ENCODE measurements at places on chromosomes 1 and 21.

DNA sequence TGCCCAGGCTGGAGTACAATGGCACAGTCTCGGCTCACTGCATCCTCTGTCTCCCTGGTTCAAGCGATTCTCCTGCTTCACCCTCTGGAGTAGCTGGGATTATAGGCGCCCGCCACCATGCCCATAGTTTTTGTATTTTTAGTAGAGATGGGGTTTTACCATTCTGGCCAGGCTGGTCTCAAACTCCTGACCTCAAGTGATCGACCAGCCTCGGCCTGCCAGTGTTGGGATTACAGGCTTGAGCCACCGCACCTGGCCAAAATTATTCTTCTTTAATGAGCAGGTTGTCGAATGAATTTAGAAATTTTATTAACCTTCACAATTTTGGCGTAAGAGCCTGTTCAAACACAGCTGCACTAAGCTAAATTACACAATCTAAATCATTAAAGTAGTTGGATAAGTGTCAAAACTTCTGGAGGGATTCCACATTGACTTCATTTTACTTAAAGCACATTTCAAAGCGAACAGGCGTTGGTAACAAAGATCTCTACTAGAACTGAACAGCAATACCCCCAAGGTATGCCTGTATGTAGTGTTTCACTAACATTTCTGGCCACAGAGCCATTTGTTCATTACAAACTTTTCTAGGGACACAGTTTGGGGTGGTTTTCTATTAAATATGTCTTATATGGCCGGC, 5.2 kb upstream of the CTH start:
- no peak for DNase-seq

DNA sequence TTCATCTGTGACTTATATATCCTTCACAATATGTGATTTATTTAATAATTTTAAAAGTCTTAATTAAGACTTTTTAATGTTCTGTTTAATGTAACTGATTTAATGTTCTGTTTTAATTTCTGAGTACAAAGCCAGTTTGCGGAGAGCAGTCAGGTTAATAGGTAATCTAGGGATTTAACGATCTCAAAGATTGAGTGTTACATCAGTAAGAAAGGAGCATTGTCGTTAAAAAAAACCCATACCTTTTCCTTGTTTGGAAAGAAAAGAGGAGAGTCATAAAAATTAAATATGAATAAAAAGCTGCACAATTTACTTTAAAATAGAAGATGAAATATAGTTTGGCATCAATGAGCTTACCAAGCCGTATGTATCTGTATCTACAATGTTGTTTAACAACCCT, 621.4 kb downstream of the KIF26B start:
- no peak for DNase-seq

DNA sequence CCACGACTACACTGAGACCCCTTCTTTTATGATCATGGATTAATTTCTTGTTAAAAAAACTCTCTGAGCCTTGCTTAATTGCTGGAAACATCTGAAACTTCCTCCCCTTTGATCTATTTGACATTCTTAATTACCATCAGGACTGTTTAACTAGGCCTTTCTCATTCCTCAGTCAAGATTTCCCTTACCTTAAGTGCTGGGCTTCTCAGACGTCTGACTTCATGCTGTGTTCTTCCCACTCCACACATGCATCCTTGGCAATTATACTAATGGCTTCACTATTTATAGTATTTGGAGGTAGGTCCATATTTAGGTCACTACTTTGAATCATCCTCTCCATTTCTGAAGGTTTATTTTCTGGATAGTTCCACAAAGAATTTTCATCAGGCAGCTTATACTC, 341.3 kb upstream of the TMPRSS15 start:
- DNase-seq, result no peak

GRCh38 chr1:67713057-67713846, 28.3 kb downstream of the GADD45A start:
- DNase-seq, result peak; percentile 37

DNA sequence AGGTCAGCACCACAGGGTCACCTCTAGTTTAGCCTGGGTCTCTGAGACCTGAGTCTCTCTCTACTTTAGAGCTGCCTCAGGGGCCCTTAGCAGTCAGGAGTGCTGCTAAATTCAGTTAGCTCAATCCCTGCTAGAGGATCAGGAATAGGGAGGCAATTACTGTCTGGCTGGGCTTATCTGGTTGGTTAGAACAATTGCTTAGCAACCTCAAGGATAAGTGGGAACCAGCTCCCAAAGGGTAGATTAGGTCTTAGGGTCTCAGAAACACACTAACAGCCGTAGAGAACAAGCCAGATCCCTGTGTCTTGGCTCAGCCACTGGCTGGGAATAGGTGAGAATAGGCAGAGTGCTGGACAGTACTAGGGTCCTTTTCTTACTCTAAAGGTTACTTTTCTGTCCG, 7.7 kb downstream of the PM20D1 start:
- DNase-seq, result no peak

GRCh38 chr1:65918564-65918963, 125.9 kb downstream of the PDE4B start:
- no peak for DNase-seq

- no peak for DNase-seq
Measured at GRCh38 chr21:14080040-14080763, 130.6 kb downstream of the LIPI start.

DNA sequence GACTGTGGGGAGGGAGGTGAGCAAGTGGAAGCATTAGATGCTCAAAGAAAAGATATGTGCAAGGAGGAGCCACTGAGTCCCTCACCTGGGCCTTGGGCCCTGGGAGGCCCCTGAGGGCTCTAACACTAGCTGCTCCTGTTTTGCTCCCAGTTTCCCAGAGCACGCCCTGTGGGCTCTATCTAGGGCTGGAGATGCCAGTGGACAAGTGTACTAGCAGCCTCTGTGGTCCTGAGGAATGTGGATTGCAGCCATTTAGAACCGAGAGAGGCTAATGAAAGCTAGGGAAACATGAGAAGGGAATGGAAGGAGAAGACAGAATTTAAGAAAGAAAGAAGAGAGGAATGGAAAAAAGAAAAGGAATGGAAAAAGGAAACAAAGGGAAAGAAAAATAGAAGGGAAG, 10.0 kb upstream of the TBX15 start:
- no peak for DNase-seq

GRCh38 chr1:117093870-117094621, 27.5 kb downstream of the TRIM45 start:
- no peak for DNase-seq

DNA sequence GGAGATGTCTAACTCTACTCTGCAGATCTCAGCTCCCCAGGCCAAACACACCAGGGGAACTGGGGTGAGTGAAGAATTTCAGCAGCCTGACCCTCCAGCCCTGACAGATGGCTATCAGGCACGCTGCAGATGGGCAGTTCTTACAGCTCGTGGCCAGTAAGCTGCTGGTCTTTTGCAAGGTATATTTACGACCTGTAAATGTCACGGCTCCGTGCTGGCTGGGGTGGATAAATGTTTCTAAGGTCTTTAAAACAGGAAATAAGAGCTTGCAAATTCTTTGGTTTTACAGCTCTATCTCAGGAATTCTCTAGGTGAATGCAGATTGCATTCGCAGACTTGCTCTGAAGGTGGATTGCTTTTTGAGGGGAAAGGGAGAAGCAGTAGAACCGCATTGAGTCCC, 10.1 kb downstream of the DOP1B start:
- no peak for DNase-seq

DNA sequence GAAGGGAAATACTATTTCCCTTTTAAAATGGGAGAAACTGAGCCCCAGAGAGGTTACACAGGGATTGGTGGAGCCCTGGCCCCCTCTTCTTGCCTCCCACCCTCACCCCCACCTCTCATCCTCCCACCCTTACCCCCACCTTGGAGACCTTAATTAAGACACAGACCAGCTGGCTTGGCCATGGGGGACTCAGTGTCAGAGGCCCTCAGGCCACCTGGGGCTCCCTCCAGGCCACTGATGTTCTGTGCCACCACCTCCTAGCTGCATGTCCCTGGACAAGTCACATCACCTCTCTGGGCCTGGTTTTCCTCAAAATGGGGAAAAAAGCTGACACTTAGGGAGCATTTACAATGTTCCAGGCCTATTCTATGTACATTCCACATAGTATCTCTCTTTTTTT, 51.5 kb downstream of the SDC3 start:
- no peak for DNase-seq

- DNase-seq, result no peak
Measured at GRCh38 chr1:217311766-217312165, 319.1 kb downstream of the GPATCH2 start.

DNA sequence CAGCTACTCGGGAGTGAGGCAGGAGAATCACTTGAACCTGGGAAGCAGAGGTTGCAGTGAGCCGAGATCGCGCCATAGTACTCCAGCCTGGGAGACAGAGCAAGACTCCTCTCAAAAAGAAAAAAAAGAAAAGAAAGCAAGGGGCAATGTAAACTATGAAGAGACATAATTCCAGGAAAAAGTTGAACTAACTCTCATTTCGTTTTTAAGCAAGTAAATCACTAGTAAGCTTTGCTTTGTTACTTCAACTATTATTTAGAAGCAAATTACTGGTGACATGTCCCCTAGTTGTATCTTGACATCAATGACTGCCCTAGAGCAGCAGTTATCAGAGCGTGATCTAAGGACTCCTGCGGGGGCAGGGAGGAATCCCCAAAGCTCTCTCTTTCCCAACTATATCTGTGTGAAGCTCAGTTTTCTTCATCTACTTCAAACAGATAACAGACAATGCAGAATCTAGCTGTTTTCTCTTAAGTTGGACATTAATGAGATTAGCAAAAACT, 18.7 kb downstream of the CLSTN1 start:
- DNase-seq, result no peak

- DNase-seq, result no peak
Measured at GRCh38 chr1:94609619-94610018, 68.1 kb upstream of the F3 start.

- DNase-seq, result no peak
Measured at GRCh38 chr1:206496131-206496793, 11.1 kb upstream of the RASSF5 start.

- DNase-seq, result no peak
Measured at GRCh38 chr1:240965581-240966091, 353.7 kb upstream of the GREM2 start.

GRCh38 chr1:55316502-55316901, 101.3 kb upstream of the USP24 start:
- DNase-seq, result no peak

DNA sequence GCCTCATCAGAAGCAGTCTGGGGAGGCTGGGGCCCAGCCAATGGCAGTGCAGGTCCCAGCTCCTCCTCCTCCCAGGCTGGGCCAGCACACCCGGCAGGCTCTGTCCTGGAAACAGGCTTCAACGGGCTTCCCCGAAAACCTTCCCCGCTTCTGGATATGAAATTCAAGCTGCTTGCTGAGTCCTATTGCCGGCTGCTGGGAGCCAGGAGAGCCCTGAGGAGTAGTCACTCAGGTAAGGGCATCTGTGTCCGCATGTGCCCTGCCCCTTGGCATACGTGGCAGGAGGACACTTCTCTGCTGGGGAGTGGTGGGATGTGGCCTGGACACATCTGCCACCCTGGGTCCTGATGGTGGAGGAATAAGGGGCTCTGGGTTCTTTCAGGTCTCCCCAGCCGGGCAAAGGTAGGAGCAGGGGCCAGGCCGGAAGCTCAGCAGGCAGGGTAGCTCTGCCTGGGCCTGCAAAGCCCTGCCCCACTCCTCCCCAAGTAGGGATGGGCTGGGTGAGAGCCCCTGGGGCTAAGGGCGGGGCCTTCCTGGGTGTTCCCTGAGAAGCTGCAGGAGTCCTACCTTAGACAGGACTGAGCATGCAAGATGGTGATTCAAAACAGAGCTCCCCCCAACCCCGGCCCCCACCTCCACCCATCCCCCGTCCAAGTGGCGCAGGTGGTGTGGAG, at the start of gene GJB5:
Gene GJB5, plus strand, starts transcription at position 84 of the 674 bp plus-strand sequence. CDS start 2,284 bp downstream, outside the sequence.
- no peak for DNase-seq

GRCh38 chr21:45578811-45579381, 36.7 kb upstream of the SLC19A1 start:
- no peak for DNase-seq

GRCh38 chr1:180486092-180486491, 16.3 kb downstream of the ACBD6 start:
- no peak for DNase-seq

- no peak for DNase-seq
Measured at GRCh38 chr1:7669559-7670311, 101.4 kb upstream of the VAMP3 start.

- DNase-seq, result no peak
Measured at GRCh38 chr1:232554409-232554808, 75.5 kb downstream of the SIPA1L2 start.

DNA sequence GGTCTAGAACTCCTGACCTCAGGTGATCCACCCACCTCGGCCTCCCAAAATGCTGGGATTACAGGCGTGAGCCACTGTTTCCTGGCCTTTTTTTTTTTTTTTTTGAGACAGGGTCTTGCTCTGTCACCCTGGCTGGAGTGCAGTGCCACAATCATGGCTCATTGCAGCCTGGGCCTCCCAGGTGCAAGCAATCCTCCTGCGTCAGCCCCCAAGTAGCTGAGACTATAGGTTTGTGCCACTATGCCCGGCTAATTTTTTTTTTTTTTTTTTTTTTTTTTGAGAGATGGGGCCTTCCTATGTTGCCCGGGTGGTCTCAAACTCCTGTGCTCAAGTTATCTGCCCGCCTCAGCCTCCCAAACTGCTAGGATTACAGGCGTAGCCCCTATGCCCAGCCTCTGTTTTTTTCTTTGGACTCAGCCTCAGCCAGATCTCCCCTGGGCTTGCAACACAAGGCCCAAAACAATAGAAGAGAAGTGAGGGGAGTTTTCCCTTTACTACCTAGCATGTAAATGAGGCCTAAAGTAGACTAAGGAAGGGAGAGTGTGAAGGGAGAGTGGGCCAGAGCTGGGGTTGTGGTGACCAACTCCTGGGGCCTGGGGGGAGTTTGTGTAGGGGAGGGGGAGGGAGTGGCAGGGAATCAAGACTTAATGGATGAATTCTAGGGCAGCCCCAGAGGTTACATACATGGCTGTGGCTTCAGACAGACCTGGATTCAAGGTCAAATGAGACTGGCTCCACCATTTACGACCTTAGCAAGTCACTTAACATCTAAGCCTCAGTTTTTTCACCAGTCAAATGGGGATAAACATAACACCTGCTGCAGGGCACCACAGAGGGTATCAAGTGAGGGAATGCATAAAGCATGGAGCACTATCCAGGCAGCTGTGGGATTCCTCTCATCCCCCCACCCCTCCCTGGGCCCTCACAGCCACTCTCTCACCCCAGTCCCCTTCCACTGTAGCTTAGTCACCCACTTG, 1.6 kb upstream of the CD52 start:
- no peak for DNase-seq

All from AG04450 (cell line).